ENCODE measurements at places on chromosomes 5 and 9. TPM values are rescaled to one million over a fixed set of nuclear protein-coding genes. Genes with fewer than 3 reads are reported as not detected.

PTGES gene
- 8.5 TPM for polyA plus RNA-seq

ENHO gene
- polyA plus RNA-seq: 3.1 TPM

C1QTNF3 gene
- 92.3 TPM for polyA plus RNA-seq

DNA sequence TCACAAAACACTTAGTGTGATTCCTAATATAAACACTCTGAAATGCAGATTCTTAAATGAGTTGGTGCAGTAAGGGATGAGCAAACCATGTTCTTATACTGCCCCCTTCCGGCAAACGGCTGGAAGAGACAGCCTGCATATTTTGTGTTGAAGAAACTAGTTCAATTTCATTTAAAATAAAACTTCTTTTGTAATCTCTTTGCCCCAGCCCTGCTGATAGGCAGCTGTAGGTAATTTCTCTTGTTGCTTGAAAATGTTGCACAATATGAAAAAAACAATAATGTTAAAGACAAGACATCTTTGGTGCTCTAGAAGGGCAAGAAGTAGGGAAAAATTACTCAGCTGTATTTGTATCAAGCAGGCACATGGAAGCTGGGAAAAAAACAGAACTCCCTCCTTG, 89.7 kb upstream of the CCNG1 start:
- DNase-seq: peak; percentile 60

GRCh38 chr5:14716755-14717752, 52.5 kb downstream of the OTULIN start:
- DNase-seq: no peak

GRCh38 chr5:166845044-166845443, 1446.4 kb upstream of the WWC1 start:
- DNase-seq: peak; percentile 30

DNA sequence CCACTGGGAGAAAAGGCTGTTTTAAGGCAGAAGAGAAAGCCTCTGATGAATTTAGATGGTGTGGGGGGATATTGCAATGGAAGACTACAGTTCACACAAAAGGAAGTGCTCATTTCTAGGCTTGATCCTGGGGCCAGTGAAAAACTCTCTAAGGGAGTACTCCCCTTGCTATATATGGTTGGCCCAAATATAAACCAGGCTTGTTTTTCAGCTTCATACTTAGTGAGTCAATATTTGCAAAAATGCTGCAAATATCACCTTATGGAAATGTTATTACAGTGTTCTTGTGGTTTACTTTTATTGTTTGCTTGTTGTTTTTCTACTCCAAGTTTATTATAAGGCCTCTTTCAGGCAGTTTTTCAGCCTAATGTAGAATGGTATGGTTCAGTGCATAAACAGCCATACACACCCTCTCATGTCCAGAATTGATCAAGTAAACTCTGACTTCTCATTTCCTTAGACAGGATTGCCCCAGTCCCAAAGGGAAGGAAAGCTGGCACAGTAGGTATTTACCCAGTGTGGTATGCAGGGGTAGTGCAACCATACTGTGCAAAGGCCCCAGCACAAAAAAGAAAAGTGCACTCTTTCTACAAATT, 115.1 kb downstream of the FEM1C start:
- DNase-seq: no peak

DNA sequence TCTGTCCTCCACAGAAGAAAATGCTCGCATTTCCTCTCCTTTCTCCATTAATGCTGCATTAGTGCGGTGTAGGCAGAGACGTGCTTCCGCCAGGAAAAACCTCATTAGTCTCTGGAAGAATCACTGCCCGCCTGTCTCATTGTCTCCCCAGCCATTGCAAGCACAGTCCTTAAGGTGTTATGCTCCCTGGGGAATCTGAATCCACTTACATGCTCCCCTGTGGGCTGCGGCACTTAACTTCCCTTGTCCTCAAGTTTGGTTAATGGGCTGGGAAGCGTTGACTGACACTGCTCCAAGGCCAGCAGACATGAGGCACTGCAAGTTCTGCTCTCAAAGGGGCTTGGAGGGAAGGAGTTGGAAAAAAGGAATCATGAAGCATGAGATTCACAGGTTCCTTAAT, 41.6 kb downstream of the TARS1 start:
- no peak for DNase-seq
